ENCODE measurements at places on chromosomes 3 and 15.

DNA sequence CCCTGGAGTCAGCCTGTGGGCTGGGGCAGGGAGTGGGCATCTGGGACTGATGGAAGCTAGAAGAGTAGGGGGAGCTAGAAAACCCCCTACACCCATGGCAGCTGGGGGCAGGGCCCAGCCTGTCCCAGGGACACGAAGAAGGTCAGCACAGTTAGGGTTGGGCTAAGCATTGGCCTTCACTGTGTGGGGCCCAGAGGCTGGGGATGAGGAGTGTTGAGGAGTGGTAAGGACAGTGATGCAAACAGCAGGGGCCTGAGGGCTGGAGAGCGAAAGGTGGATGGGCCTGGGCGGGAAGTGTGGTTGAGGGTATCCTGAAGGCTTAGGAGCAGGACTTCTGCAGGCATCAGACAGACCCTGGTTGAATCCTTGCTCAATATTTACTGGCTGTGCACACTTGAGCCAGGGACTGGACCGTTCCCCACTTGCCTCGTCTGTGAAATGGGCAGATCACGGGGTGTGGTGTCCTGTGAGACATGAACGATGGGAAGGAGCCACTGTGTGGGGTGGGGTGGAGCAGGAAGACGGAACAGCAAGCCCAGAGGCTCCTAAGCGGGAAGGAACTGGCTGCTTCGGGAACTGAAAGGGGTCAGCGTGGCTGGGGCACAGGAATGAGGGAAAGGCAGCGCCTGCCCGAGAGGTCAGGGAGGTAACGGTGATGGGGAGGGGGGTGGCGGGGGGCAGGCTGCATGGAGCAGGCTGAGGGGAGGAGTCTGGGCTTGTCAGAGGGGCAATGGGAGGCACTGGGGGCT lies 7.3 kb downstream of the PRKCD start:
- DNase-seq: no peak

DNA sequence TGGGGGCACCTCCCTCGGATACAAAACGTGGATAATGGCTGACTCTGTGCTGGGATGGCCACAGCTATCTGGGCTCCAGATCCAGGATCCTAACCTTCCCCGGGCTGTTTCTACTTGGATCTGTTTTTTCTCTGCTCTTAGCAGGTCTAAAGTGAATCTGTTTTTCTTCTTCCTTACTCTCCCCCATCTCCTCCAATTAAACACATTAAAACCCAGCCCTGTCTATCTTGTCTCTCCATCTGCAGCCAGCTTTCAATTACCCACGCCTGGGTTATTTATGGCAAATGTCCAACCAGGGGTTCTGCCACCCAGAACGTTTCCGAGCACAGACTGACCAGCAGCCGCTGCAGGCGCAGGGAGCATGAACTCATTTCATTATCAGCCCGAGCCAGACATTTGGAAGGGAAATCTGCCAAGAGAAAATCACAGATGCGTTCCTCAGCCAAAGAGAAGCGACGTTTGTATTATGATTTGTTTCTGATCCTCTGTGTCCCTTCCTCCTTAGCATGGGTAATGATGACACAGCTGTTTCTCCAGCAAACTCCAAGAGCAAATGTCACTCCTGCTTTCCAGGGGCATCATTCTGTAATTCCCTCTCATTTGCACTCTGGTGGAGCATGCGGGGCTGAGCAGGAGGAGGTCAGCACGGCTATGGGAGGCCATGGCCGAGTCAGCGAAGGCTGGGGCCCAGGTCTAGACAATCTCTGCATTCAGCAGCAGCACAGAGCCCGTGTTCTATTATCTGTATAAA lies 42.0 kb downstream of the UMPS start:
- DNase-seq: no peak

DNA sequence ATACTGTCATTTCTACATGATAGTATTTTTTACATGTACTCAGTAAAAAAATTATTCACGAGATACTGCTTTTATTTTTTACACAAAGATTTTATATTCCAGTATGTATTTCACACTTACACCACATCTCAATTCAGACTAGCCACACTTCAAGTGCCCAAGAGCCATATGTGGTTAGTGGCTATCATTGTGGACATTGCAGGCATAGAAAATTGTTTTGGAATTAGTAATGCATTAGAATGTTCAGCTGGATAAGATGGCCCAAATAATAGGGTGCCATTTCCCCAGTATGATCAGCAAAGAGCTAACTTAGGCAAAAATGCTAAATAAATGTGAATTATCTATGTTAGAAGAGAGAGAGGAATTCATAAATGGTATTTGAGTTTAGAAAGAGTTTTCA lies 203.8 kb upstream of the MCTP2 start:
- DNase-seq: no peak

DNA sequence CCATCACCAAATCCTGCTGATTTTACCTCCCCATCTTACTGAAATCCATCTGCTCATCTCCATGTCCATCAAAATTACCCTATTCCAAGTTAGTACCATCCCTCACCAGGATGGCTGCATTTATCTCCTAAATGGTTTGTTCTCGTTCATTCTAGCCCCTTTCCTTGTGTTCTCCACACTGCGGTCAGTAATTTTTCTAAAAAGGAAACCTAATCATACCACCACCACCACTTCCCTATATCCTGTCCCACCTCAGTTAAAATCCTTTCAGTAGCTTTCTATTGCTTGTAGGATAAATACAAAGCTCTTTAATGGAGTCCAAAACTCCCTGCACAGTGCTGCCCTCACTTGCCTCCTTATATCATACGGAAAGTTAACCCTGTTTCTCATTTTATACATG lies 51.1 kb downstream of the UACA start:
- DNase-seq: no peak

DNA sequence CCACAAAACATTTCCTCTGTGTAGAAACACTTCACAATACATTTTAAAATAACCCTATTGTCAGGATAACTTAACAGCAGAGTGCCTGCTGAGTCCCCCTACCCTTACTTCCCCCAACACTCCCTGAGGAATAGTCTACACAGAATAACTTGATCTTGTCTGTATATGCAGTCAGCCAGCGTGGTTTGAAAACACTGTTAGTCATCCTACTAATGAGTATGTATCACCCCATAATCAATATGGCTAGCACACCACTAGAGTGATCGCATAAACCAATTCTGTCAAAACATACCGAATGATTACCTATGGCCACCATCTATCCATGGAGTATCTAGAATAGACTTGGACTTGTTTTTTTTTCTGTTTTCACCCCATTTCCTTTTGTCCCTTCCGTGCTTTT lies 152.7 kb upstream of the NECTIN3 start:
- no peak for DNase-seq

GRCh38 chr15:38782156-38782555 lies 217.5 kb upstream of the RASGRP1 start:
- no peak for DNase-seq

DNA sequence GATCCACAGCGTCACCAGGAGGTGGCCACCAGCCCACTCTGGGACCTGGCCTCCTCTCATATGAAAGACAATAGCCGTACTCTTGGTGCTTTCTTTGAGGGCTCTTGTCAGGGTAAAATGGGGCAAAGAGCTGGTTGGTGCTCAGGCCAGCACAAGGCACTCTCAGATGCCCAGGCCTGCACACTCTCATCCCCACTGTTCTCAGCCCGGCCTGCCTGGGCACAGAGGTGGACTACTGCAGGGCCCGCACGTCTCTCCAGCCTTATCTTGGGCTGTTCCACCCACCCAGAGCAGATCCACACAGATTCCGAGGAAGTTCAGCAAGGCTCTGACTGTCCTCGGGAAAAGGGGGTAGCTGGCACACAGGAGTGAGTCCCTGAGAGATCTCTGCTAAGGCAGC lies 122.8 kb upstream of the PRR20G start:
- no peak for DNase-seq

DNA sequence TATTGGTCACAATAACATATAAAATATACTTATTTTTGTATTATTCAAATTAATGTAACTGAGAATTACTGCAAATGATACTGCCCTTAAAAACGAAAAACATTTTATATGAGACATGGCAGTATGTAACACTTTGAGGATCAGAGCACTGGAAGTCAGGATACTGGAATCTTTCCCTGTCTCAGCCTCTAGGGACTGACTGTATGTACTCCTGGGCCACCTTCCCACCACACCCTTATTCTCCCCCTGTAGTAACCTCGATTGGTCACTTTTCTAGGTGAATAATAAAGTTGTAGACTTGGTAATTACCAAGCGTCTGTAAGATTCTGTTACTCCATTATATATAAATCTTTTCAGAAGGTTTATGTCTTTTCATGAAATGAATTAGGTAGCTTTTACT lies 43.0 kb downstream of the LRRC49 start:
- DNase-seq: no peak

DNA sequence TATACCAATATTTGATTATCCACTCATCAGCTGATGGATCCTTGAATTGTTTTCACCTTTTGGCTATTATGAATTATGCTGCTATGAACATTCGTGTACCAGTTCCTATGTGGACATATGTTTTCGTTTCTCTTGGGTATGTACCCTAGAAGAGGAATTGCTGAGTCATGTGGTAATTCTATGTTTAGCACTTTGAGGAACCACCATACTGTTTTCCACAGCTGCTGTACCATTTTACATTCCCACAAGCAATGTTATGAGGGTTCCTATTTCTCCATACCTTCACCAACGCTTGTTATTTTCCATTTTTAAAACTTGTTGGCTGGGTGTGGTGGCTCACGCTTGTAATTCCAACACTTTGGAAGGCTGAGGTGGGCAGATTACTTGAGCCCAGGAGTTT lies 62.9 kb downstream of the RPLP1 start:
- no peak for DNase-seq

GRCh38 chr15:31459400-31459748 lies 132.7 kb downstream of the KLF13 start:
- DNase-seq: no peak

- no peak for DNase-seq
Observed at GRCh38 chr3:124431331-124431994, 298.8 kb upstream of the UMPS start.

Data from glutamatergic neuron (in vitro differentiated cells).